Stimulated activated CD8-positive, alpha-beta memory T cell treated with anti-CD3 and anti-CD28 coated beads, Interleukin-7, amount 100 ng/mL, for 1 hour (primary cell): ENCODE measurements at places on chromosomes 7 and 10.

- DNase-seq, result no peak
These were observed 101.0 kb downstream of the UBE2H start for GRCh38 chr7:129851809-129852208.

- no peak for DNase-seq
These were observed 671.7 kb downstream of the GATA3 start for GRCh38 chr10:8726084-8726778.

- DNase-seq, result no peak
These were observed 70.1 kb upstream of the ARHGAP21 start for GRCh38 chr10:24793648-24794379.

DNA sequence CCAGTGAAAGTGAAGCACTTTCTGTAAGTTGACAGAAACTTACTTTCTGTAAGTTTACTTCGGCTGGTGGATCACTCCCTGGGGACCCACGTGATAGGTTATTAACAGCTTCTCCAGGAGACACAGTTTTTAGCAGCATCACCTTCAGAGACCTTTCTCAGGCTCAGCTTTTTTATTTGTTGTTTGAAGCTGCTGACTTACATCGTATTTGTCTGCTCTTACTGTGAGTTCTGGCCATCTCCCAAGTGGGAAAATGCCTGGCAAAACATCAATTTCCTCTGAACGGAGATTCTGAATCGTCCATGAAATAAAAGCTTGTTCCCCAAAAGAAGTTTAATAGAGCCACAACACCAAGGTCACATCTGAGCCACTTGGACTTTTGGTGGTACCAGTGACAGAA lies 178.7 kb upstream of the PODXL start:
- DNase-seq, result no peak

GRCh38 chr10:75197066-75197465 lies 13.5 kb upstream of the VDAC2 start:
- DNase-seq, result no peak

GRCh38 chr10:52658112-52658511 lies 114.5 kb downstream of the MBL2 start:
- no peak for DNase-seq

DNA sequence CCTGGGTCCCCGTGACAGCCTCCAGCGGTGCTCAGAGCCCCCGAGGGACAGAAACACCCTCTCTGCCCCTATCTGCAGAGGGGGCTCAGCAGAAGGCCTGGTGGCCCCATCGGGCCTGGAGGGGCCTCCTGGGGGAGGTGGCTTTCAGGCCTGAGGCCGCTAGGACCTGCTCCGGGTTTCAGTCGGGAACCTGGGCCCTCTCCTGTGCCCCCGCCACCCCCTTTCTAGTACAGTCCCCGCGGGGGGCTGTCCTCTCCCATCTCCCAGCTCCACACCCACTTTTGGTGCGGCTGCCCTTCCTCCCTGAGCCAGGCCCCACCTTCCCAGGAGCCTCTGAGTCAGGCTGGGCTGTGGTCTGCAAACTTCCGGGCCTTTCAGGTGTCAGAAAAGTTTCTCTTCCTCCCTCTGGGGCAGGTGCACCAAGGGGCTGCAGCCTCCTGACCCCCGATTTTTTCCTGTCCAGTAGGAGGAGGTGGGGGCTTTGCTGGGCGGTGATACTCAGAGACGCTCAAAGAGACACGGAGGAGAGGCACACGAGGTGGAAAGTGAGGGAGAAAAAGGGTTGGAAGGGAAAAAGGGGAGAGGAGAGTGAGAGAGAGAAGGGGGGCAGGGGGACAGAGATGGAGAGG lies 692 bp downstream of the CARD11 start:
- DNase-seq, result no peak

- DNase-seq, result no peak
These were observed 113.0 kb downstream of the EXOC4 start for GRCh38 chr7:133365917-133366316.
